Retina (tissue), 1 donor: ENCODE measurements at places on chromosomes 13 and 19.

GRCh38 chr13:83065108-83065507 lies 817.2 kb downstream of the SLITRK1 start:
- no peak for DNase-seq

DNA sequence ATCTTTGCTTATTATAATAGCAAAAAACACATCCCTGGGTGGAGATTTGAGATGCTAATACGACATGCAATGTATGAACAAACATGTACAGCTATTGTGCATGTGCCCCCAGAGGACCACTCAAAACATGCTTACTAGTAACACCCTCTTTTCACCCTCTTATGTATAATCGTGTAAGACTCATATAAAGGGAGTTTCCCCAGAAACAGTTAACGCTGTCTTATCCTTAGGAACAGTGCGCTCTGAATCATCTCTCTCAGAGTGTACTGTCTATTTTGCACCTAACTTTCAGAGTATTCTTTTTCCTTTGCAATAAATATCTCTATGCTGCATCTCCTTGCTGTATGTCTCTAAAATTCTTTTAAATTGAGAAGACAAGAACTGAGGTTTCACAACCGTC lies 2604.0 kb downstream of the PCDH9 start:
- no peak for DNase-seq

DNA sequence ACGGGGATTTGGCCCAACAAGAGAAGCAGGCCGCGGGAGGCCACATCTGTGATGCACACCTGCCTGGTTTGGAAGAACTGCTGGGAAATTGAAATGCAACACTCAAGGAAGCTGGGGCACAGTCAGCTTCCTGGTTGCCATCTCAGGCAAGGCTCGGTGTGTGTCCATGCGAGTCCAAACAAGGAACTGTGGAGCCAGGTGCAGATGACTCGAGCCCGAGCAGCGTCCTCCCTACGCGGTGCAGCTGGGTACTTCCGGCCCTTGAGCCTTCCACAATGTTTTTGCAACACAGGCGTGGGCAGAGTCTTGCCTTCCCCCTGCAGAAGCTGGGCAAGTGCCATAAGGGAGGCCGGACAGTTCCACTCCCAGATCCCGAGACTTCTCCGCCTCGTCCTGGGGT lies 94.6 kb downstream of the CRYL1 start:
- DNase-seq = no peak

GRCh38 chr13:36543671-36544070 lies 111.4 kb downstream of the CCNA1 start:
- DNase-seq = no peak

DNA sequence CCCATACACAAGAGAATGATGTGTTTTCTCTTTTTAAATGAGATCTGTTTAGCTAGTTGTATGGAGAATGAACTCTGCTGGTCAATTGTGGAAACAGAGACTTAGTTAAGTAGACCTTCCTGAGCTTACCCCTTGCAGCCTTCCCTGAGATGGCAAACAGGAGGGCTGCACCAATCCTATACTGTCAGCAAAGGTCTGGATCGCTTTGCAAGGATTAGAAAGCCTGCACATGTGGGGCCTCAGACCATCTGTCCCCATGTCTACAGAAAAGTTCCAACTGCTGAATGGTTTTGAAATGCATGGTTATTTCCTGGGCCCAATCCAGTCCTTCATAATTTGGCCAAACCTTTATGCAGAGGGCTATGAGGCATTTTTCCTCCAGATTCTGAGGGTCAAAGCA lies 183.9 kb upstream of the SLC10A2 start:
- DNase-seq = no peak

DNA sequence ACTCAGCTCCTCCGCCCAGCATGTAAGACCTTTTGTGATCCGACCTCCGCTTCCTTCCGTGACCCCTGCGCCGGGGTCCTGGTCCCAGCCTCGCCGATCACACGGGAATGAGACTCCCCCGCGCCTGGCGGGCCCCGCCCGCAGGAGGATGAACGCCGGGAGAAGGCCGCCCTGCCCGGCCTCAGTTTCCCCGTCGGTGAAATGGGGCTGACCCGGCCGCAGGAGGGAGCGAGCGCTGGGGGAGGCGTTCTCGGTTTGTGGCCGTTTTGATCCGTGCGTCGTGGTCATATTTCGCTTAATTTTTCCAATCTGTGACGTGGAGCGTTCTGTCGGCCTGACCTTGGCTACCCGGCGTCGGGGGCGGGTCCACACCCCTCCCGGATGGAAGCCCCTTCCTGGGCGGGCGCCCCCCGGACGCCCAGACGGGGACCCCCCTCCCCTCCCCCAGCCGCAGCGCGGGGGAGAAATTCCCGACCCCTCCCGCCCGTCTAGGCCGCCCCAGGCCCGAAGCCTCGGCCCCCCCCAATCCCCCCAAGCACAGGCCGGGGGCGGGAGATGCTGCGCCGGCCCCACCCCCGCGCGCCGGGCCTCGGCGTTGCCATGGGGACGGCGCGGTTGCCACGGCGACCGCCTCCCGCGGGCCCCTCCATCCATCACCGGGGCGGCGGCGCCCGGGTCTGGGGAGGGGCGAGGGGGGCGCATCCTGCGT lies 11.1 kb downstream of the PALM start:
- DNase-seq = peak; percentile 82

DNA sequence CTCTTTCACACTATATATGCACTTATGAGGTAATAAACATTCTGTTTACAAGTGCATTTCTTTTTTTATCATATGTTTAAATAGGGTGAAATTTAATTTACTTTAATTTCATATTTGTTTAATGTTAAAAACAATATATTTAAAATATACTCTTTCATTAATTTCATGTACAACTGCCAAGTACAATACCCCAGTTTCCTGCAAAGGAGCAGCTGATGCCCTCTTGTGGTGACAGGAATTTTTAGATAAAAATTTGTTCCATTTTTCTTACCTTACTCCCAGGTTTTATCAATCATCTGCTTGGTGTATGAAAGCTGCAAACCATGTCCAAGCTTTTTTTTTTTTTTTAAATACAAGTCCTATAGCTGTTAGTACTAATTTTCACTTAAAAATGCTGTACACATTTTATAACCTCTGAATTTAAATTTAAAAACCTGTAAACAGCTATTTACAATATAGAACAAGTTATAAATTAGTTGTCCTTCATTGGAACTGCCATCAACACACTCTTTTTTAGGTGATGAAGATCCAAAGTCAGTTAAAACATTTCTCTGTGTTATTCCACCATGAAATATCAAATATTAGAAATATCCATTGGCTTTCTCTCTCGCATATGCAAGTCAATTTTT lies 4.9 kb downstream of the PCDH20 start:
- DNase-seq = peak; percentile 20

DNA sequence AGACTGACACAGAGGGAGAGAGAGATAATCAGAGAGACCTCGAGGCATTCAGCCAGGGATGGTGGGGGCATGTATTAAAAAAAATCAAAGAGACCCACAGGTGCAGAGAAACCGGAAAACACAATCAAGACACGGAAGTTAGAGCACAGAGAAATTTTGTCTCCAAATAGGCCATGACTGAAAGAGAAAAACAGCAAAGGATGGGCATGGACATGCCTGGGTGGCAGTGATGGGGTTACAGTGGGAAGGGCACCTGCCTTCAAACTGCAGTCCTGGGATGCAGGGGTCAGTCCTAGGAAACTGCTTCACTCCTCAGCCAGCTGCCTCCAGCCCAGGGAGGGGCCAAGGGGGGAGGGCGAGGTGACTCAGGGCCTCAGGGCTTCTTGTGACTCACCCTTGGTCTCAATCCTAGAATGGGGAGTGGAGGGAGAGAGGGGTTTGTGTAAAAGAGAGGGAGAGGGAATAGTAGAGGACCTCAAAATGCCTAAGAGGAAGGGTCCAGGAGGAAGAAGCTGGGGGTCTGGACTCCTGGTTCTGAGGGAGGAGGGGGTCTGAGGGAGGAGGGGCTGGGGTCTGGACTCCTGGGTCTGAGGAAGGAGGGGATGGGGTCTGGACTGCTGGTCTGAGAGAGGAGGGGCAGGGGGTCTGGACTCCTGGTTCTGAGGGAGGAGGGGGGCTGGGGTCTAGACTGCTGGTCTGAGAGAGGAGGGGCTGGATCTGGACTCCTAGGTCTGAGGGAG lies 3.6 kb upstream of the KCNN4 start:
- DNase-seq = no peak

DNA sequence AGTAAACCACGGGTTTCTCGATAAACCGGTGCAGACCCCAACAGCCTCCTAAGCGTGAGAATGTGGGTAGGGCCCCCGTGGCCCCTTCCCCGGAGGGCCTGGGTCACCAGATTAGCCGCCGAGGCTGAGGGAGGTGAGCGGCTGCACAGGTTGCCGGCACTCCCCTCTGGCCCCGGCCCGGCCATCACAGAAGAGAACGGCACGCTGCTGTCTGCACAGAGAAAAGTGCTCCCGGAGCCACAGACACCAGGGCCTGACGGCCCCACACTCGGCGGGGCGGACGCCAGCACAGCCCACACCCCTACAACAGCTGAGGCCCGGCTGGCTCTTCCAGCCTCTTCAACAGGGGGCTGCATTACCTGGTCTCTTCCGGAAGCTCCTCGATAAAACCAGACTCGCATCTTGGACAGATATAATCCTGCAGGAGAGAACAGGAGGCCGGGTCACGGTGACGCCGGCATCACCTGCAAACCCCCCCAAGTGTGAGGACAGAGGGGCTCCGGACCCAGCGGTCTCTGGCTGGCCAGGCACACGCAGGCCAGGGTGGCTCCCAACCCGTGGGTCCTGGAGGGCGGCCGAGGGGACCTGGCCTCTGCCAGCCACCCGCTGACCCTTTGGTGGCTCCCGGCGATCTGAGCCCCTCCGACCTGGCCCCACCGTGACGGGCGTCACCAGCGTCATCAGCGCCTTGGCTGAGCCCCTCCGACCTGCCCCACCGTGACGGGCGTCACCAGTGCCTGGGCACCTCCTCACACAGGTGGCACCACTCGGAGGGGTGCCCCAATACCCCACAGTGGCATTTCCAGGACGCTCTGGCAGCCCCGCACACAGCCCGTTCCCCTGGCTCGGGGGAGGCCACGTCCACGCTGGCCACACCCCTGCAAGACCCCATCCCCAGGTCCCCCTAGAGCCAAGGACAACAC lies 10.3 kb downstream of the RNF126 start:
- no peak for DNase-seq

DNA sequence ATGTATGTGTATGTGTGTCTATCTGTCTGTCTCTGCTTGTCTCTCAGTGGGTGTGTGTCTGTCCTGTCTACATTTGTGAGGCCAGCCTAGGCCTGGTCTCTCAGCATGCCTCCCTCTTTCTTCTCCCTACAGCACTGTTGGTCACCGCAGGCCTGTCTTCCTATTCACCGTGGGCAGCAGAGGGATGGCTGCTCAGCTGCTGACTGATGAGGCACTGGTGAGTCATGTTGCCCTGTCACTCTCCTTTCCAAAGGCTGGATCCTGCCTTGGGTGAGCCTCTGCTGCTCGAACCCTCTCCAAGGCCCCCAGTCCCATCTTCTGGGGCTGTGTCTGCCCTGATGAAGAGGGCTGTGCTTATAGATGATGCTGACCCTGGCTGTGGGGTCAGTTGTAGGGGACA lies 6.3 kb downstream of the ZNF71 start:
- no peak for DNase-seq

DNA sequence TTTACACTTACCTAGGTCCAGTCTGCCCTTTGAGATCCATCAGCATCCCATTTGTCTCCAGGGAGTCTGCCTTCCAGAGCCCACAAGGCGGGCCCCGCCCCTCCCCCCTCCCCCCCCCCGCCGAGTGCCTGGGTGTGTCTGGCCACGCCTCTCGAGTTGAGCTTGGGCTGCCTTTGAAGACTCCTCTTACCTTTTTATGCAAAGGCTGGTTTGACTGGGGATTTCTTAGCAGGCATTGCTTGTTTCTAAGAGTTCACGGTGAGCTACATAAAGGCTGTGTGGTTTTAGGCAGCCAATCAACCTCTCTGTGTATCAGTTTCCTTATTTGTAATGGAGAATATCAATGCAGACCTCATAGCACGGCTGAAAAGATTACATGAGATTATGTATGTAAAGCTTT lies 11.3 kb downstream of the GPR12 start:
- no peak for DNase-seq

DNA sequence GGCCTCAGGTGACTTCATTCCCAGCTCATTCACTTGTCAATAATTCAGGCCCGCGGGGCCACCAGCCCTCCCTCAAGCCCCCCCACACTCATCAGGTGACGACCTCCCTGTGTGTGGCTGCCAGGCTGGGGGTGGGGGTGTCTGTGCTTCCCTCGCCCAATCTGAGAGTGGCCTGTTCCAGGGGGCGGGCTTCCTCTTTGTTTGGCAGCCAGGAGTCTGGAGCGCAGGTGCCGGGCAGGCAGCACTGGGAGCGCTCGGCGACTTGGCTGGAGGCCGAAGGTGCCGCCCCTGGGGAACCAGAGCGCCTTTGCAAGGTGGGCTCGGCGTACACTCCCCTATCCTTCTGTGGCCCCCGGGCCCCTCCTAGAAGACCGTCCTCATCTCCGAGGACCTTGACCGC lies 5.4 kb upstream of the ZNF98 start:
- no peak for DNase-seq

DNA sequence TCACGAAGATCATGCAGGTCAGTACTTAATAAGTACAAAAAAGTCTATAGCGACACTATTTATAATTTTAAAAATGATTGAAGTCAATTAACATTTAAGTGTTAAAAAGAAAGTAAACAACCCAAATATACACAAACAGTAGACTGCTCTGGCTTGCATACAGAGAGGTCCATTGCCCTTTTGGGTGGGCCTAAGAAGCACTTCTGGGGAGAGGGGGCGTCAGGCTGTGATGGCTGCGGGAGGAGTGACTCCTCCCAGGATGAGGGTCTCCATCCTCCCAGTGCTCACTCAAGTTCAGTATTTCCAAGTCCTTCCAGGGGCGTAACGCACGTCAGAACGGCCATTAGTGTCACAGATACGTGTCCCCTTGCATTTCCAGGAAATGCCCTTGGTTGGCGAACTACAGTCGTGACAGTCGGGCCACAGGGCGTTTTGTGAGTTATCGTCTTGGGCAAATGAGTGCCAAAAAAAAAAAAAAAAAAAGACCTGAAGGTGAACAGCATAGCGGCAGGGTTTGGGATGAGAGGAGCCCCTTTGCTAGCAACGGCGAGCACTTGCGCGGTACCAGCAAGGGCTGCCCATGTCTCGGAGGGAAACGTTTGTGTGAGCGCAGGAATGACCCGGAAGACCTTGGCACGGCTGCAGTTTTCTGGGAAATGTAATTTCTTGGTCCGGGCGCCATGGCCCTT lies at the start of gene SCGB2B2:
Gene SCGB2B2 (minus strand): TSS at position 463 of the 689 bp plus-strand sequence. CDS start 82,596 bp downstream, outside the sequence.
- DNase-seq = peak; percentile 100

DNA sequence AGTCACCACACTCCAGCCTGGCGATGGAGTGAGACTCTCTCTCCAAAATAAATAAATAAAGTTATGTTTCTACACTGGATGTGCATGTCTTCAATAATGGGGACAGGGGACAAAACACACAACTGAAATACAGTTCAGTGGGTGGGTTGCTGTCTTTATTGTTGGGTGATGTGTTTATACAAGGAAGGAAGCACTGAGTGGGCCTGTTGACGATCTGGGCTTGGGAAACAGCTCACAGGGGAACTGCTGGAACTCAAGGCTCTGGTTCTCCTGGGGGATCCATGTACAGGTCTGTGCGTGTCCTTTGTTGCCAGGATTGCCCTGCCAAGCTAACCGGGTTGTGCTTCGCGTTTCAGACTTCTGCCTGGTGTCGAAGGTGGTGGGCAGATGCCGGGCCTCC lies 18.9 kb downstream of the SPINT2 start:
- DNase-seq = no peak
